ENCODE measurements at places on chromosomes 3 and 15.
A peak's percentile ranks its signal among the peaks of the same experiment; 100 is the strongest.

DNA sequence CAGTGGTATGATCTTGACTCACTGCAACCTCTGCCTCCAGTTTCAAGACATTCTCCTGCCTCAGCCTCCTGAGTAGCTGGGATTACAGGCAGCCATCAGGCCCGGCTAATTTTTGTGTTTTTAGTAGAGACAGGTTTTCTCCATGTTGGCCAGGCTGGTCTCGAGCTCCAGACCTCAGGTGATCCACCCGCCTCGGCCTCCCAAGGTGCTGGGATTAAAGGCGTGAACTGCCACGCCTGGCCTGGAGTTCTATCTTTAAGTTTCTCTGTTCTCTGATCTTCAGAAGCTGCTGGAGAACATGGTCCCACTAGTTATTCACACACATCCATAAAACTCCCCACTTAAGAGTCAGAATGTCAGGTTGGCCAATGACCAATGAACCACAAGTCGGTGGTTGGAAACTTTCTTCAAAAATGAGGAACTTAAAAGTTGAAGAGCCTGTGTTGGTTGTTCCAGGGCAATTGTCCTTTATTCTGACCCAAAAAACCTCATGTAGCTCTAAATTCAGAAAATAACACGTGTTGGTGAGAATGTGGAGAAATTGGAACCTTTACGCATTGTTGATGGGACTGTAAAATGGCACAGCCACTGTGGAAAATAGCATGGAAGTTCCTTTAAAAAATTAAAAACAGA, 55.9 kb upstream of the PIK3CB start:
- no peak for DNase-seq

GRCh38 chr3:154656486-154656885, 226.5 kb upstream of the GPR149 start:
- DNase-seq, result no peak

- DNase-seq, result no peak
These were observed 100.0 kb upstream of the IQSEC1 start for GRCh38 chr3:13173186-13173585.

DNA sequence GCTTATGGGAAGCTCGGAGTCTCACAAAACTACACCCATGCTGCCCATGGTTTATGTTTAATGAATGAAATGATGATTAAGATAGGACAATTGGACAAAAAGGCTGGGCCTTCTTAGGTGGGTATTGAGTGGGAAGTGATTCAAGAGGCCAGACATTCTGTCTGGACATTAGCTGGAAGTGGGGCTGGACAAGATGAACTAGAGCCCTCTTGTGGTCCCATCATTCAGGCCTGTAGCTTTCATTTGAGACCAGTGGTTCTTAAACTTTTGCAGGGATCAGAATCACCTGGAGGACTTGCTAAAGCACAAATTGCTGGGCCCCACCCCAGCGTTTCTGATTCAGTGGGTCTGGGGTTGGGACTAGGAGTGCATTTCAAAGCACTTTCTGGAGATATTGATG, 290.4 kb upstream of the CTDSPL start:
- DNase-seq, result no peak

GRCh38 chr3:170467571-170468147, 49.0 kb downstream of the CLDN11 start:
- DNase-seq, result no peak

- no peak for DNase-seq
These were observed 36.6 kb downstream of the RUBCN start for GRCh38 chr3:197700095-197700494.

- peak; percentile 97 for DNase-seq
These were observed 30.9 kb downstream of the DAG1 start for GRCh38 chr3:49500732-49501609.

GRCh38 chr3:151772825-151773480, 39.2 kb downstream of the AADACL2 start:
- peak; percentile 55 for DNase-seq

DNA sequence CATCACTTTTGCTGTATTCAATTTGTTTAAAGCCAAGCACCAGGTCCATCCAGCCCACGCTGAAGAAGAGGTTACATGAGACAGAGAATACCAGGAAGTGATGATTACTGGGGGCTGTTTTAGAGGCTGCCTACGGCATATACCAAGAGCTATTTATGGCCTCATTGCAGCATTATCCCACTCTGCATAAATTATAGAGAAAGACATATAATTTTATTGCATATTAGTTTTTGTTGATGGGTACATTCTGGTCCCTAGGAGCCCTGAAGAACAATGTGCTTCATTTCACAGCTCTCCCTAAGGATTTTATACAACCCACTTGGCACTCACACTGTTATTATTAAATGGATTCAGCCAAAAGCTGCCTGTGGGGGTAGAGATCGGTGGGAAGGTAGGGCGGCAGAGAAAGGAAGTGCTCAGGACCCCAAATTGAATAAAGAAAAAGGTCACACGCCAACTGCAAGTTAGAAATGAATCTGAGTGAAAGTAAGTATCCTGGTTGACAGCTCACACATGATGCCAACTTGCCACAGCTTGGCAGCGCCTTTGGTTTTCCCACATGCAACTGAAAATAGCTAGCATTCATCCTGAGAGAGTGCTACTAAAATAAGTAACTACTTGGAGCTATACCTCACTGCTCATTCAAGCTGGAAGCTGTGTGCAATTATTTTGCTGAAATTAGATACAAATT, 73.7 kb downstream of the CCNL1 start:
- DNase-seq, result peak; percentile 33

- no peak for DNase-seq
These were observed 273.3 kb downstream of the RPLP1 start for GRCh38 chr15:69725957-69726356.

GRCh38 chr3:13888576-13888975, 8.7 kb upstream of the WNT7A start:
- DNase-seq, result no peak
